Right renal pelvis (tissue), 4 donors: ENCODE measurements at places on chromosomes 7 and 10. TPM values are rescaled to one million over a fixed set of nuclear protein-coding genes. Genes with fewer than 3 reads are reported as not detected.

PRSS37 gene
- polyA plus RNA-seq: 0.17 TPM

GRCh38 chr7:99837649-99838361 is 10.0 kb downstream of the CYP3A43 start:
- no peak for DNase-seq

DNA sequence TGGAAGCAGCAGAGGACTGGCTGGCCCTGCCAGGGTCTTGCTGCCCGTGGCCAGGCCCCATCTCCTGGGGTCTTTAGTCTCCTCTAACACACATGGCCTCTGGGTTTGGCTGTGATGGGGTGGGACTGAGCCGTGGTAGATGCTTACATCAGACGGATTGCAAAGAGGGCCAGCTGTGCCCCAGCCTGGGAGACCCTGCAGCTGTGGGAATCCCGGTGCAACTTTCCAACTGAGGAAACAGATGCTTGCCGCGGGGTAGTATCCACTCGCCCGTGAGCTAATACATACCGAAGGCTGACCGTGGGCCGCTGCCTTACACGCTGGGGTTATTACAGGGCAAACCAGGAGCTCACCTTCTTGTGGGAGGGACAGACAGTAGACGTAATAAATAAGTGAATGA is 24.1 kb upstream of the SH2B2 start:
- DNase-seq: no peak

GRCh38 chr10:124636271-124636995 is 107.7 kb downstream of the FAM53B start:
- no peak for DNase-seq

- no peak for DNase-seq
Observed at GRCh38 chr7:150971242-150972022, 6.7 kb downstream of the KCNH2 start.

ZNF33B gene
- polyA plus RNA-seq: 42.2 TPM

GBX1 gene
- not detected for polyA plus RNA-seq

DNA sequence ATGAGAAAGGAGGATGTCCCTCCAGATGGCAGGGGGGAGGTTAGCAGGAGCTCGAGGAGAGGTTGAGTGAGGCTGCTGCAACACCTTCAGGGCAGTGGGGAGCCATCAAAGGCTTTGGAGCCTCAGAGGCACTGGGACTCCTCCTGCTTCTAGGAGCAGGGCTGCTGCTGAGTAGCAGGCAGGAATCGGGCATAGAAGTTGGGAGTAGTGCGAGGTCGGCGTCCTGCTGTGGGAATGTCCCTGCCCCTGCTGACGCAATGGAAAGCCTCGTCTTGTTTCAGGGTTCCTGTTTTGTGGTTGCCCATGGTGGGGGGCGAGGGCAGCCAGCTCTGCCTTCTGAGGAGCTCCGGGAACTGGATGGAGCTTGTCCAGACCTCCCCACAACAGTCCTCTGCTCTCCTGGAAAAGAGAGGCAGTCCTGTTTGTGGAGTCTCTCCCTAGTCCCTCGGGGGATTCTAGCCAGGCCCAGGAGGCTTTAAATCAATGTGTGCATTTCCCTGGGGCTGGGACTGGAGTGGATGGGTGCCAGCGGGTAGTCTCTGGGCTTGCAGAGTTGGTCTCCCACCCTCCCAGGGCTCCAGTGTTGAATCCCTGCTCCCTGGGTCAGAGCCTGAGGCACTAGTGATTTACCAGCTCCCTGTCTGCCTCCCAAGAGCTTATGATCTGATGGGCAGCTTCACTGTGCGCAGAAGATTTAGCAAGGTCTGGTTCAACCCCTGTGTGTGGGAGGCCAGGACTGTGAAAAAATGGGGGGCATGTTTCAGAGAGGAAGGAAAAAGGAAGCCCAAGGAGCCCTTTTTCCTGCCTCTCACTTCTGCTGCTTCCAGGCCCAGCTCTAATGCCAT is 98.7 kb upstream of the PPIF start:
- DNase-seq: no peak

- no peak for DNase-seq
Observed at GRCh38 chr7:117559391-117559790, 79.6 kb downstream of the CFTR start.

- DNase-seq: no peak
Observed at GRCh38 chr7:32015133-32015532, 55.1 kb downstream of the PDE1C start.

DNA sequence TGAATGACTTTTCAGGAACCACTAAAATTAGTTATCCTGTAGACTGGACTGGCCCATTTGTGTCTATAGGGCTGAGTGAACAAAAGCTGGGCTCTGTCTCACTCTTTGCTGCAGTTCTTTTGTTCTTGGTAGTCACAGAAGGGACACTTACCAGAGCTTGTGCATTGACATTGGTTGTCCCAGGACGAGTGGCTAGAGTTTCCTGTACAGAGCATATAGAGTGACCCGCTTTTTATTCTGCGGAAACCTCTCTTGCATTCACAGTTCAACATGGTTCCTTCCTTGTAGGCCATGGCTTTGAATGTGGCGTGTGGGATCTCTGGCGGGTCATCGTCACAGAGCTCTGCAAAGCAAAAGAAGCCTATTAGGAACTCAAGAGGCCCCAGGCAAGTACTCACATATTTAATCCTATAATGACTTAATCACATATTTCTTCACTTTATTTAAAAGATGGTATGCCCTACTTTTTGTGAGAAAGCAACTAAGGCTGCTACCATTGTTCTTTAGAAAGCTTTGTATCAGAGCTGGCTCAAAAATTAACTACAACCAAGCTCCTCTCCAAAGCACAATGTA is 36.4 kb downstream of the IL2RA start:
- no peak for DNase-seq

- no peak for DNase-seq
Observed at GRCh38 chr10:46283580-46284285, 3.1 kb upstream of the ANTXRL start.

- DNase-seq: no peak
Observed at GRCh38 chr7:128713794-128714193, 25.4 kb upstream of the CALU start.

- no peak for DNase-seq
Observed at GRCh38 chr7:155381852-155382801, 75.8 kb upstream of the EN2 start.

CHRM2 gene
- polyA plus RNA-seq: 4.0 TPM

NEUROG3 gene
- not detected for polyA plus RNA-seq

DNA sequence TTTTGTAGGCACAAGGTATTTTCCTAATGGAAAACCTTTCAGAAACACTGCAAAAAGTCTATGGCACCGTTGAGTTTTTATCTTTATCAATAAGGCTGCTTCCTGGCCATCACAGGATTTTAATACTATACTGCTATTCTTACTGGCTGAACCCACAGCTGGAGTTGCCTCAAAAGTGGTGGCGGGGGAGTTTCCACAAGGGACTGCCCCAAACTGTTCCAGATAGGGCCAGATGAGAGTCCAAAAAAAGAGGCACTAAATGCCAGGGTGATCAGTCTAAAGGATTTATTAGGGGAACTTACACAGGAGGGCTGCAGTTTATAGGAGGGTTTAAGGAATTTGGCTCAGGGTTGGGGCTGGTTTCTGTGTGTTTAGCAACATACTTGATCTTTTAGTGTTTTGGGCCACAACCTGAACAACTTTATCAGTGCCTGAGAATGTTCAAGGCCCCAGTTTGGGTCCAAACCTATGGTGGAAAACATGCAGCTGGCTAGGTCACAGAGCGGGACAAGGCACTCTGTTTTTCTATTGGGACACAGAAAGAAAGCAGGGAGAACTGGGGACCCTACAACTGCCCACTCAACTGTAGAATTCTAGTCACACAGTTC is 41.4 kb downstream of the STAM start:
- DNase-seq: no peak

GRM3 gene
- polyA plus RNA-seq: 0.07 TPM

- no peak for DNase-seq
Observed at GRCh38 chr10:77946084-77946483, 19.5 kb upstream of the DLG5 start.

MLXIPL gene
- 4.2 TPM for polyA plus RNA-seq

- DNase-seq: no peak
Observed at GRCh38 chr10:86401588-86402282, 35.1 kb upstream of the GRID1 start.

- DNase-seq: no peak
Observed at GRCh38 chr10:26743091-26743490, 45.6 kb downstream of the PDSS1 start.

DNA sequence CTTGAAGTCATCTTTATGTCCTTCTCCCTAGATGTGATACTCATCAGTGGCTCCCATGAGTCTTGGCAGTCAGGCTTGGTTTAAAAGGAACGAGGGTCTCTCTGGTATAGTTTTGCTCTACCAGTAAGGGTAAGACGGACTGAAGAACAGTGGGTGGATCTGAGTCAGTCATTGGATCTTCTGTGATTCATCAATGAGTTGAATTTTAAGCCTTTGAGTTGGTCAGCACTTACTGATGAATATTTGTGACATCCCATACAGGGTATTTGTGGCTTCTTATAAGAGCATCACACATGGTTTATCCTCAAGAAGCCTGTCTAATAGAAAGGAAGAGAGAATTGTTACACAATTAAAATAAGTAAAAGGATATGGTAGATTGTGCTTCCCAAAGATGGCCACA is 87.3 kb upstream of the NAMPT start:
- no peak for DNase-seq

DNA sequence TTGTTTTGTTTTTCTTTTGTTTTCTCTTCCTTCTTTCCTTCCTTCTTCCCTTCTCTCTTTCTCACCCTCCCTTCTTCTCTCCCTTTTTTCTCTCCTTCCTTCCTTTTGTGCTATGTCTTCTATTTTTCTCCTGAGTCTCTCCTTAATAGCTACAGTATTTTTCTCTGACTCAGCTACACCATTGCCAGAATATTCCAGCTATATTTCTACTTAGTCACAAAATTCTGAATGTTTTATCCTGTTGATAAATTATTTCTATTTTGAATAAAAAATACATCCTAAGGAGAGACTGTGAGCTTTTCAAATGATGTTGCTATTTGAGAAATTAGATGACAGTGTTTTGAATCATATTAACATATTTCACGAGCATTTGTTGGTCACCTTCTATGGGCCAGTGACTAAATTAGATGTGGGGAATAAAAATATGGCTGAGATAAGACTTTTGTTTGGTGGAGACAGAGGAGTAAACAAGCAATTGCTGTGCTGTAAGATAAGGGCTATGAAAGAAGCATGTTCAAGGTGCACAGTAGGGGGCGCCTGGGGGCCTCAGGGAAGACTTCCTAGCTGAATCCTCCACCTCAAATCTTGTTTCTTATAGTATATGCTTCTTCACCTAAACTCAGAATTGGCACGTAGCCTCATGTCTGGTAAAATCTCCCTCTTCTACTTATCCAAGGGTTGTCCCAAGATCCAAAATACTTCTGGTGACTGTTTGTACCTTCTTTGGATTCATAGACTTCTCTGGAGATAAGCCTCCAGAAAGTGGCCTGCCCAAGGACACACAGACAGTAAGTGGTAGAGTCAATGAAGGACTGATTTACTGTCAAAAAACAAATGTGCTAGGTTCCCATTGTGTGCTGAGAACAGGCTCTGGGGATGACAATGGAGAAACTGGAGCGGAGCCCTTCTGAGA is 115.5 kb upstream of the CREB5 start:
- DNase-seq: no peak

DENND2A gene
- polyA plus RNA-seq: 38.3 TPM

- DNase-seq: no peak
Observed at GRCh38 chr10:61279400-61279799, 173.8 kb downstream of the TMEM26 start.

HMX2 gene
- polyA plus RNA-seq: 1.3 TPM

LIPF gene
- polyA plus RNA-seq: 0.18 TPM

GRCh38 chr10:34252111-34252510 is 563.0 kb downstream of the PARD3 start:
- DNase-seq: no peak
